ENCODE measurements at places on chromosomes 5 and 9.

DNA sequence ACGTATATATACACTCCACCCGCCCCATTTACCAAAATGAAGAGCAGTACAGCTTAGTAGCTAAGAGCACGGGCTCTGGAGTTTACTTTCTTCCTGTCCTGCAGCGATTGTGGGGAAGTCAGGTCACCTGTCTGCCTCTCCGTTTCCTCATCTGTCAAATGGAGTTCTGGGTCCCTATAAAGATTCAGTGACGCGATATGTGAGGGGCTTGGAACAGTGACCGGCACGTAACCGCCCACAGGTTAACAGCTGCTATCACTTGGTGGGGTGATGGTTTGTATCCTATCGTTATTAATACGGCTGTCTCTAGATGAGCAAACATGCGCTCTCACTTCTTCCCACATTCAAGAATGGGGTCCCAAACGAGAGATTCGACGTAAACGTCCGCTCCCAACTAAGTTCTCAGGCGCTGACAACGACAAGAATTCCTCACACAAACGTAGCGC is 426 bp downstream of the FAM114A2 start:
- no peak for DNase-seq

DNA sequence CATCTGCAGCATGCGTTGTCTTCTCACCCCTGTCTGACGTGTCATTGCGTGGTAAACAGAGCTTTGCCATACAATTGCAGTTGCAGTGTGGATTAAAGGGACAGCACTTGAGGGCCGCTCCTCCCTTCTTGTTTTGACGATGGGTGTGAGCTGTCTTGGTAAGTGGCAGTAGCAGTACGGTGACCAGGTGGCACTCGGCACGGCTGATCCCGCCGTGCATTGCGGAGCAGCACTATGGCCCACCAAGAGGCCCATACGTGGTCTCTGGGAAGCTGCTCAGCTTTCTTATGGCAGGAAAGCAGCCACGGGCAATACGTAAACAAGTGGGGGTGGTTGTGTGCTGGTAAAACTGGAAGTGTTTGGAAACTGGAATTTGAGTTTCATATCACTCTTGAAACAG is 25.1 kb downstream of the EHMT1 start:
- DNase-seq = no peak

DNA sequence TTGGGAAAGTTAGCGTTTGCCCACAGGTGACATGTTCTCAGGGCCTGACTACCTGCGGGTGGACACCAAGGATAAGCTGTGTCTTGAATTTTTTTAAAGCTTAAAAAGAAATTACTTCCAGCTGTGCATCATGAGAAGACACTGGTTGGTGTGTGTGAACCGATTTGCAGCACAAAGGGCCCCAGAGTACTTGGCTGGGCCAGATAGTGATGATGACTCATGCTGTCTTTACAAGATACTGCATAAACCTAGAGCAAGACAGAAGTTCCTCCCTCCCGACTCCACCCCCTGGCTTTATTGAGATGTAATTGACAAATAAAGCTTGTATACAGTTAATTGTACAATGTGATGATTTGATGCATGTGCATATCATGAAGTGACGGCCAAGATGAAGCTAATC is 212.8 kb downstream of the NXNL2 start:
- DNase-seq = peak; percentile 91

GRCh38 chr5:38426986-38427950 is 129.2 kb downstream of the LIFR start:
- no peak for DNase-seq

DNA sequence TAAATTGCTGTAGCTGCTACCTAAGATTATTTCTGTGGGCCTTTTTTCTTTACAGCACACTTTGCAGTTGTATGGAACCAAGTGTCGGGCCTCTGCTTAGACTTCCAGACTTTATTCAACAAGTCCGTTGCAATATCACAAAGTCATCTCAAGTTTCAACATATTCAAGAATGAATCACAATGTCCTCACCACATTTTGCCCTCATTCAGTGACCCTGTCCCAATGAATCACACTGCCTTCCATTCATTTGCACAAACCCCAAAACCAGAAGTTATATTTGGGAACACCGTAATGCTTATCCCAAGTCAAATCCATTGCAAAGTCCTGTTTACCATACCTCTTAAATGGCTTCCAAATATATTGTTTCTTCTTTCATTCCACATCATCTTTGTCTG is 439.6 kb downstream of the CSNK1G3 start:
- peak; percentile 91 for DNase-seq

DNA sequence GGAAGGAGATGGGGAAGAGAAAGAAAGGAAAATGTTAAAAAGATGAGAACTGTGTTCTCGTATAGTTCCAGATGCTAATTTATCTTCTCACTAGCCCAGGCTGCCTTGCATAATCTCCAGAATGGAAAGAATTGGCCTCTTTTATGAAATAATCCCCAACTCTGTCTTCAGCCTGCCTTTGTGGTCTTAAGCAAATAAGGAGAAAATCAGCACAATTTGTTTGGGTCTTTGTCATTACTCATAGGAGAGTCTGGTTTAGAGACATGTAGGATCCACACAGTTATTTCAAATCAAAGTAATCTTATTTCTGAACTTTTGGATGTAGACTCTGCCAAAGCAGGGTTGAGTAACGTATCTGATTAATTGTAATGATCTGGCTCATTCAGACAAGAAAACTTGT is 50.7 kb upstream of the CAMK4 start:
- DNase-seq = no peak

- peak; percentile 74 for DNase-seq
Measured at GRCh38 chr5:81303563-81303962, 2.2 kb downstream of the ZCCHC9 start.

- DNase-seq = no peak
Measured at GRCh38 chr9:4769321-4770080, 23.2 kb upstream of the RCL1 start.

DNA sequence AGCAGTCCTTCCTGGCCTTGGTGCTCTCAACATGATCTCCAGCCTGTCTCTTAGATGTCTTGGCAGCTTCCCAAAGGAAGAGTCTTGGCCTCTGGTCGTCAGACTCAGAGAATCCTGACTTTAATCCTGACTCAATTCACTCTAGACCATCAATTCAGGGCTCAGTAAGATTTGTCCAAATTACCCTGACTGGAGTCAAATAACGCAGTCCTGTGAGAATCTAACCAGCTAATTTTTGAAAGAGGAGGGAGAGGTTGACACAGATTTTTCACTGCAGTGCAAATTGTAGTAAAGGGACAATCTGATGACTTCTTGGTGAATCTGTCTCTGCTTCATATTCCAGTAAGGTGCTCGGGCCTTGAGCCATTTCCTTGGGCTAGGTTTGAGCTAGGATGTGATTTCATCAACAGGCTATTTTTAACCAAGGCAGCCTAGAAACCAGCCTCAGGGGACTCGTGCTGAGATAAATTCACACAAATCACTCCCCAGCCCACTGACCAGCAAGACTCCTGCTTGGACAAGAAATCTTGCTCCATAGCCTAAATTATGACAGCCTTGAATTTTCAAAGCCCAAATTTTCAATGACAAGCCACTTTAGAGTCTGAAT is 257.4 kb downstream of the ENC1 start:
- peak; percentile 52 for DNase-seq

DNA sequence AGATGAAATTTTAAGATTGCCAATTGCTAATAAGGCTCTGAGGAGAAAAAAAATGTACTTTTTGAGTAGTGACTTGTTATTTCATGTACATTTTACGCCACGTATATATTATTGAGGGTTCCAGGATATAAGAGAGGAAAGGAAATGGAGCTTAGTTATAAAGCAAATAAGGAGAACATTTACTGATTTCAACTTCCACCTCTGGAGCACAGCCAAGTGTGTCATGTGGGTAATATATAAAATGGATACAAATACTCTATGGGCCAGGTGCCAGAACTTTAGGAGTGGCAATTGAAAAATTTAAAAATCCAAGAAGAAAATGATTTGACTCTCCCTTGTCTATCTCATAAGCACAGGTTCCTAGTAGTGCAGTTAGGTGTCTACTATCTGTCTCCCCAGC is 45.0 kb upstream of the VLDLR start:
- DNase-seq = no peak

DNA sequence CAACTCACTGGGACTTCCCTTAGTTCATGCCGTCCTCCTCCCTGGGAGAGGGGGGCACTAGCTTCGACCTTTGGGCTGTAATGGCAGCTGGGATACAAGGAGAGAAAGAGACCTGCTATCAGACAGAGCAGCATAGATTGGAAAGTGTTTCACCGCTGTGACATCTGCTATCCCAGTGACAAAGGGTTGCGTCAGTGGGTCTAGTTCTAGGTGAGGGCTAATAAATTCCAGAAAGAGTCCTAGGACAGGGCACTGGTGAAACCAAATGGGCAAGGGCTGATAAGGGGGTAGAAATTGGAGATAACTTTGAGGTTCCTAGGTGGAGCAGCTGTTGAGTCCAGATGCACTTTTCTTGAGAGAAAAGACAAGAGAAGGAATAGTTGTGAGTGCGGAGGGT is 62.5 kb downstream of the RASGRF2 start:
- no peak for DNase-seq

DNA sequence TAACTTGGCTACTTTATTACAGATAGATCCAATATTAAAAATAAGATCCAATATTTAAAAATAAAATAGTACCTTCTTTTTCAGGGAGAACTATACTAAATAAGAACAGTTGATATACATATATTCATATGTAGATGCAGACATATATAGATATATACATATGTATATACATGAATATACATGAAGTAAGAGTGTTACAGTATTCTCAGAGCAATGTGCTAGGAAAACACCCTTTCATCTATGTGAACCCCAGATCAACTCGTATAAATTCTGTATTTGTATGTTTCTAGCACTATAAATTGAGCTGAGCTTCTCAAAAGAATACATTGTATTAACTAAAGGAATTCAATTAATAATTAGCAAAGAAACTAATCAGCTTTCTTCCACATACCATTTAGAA is 287.6 kb downstream of the PDE4D start:
- no peak for DNase-seq

- no peak for DNase-seq
Measured at GRCh38 chr5:73306741-73307275, 133.8 kb downstream of the TMEM174 start.

GRCh38 chr5:175582697-175583096 is 75.2 kb upstream of the HRH2 start:
- DNase-seq = no peak

DNA sequence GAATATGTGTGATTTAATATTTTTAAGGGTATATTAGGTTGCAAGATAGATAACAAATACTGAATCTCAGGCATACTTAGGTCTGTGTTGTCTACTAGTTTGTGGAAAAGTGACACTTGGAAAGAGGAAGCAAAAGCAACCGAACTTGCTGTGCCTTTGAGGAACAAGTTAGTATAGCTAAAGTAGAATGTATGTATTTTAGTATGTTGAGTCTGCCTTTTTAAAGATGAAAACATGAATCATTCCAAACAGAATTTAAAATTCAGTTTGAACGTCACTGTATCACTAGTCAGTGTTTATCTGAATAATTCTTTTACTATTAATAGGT is 12.9 kb downstream of the TLE4 start:
- DNase-seq = no peak

DNA sequence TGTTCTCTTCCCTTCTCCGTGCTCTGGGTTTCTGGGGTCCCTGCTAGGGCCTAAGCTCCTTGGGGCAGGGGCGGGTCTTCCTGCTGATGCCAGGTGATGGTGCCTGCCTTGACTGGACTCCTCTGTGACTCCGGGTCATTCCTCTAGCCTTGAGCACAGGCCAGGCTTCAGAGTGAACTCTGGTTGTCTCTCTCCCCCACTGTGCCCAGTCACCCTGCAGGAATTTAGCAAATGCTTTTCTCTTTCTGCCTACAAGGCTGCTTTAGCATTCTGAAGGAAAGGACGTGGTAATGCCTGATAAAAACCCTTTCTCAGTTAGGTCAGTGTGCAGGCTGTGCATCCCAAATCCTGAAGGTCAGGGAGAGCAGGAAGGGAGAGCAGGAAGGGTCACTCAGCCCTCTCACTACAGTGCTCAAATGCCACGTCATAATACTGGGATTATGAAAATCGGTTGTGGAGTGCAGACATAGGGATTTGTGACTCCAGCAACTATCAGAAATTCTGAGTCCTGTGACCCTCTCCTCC is 2.7 kb downstream of the CXCL14 start:
- DNase-seq = no peak

GRCh38 chr9:35732800-35733541 is 505 bp downstream of the CREB3 start:
- peak; percentile 38 for DNase-seq

GRCh38 chr9:111662576-111663300 is 1.3 kb downstream of the GNG10 start:
- DNase-seq = no peak

GRCh38 chr5:136062366-136063274 is 33.8 kb downstream of the TGFBI start:
- DNase-seq = peak; percentile 50

- peak; percentile 48 for DNase-seq
Measured at GRCh38 chr5:141973871-141974595, 5.1 kb downstream of the RNF14 start.

DNA sequence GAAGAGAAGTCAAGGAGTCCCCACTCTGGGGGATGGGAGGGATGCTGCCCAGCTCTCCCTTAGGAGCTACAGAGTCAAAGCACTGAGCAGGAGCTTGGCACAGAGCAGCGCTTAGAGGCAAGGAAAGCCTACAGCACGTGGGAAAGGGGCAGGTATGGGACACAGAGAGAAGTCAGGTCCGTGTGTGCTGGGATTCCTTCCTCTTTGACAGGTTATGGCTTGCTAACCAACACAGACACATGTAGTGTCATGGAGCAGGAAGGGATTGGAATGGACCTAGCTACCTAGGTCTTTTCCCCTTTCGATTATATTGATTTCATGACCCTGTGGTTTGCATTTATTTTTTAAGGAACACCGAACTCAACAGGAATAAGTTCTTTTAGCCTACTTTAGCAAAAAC is 208.5 kb upstream of the TUT7 start:
- no peak for DNase-seq

DNA sequence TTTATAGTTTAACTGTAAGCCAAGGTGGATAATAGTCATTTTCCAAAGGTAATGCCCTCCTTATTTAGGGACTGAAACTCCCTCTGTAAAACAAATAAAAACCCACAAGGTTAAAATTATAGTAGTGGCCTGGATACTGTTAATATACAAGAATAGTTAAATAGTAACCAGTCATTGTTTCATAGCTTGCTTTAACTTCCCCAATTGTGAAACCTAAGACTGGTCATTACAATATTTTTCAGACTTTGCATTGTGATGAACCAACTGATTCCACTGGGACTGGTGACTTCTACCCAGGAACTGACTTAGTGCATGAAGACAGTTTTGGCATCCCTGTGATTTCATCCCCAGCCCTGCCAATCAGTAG is 162.6 kb downstream of the SMC2 start:
- DNase-seq = no peak

GRCh38 chr9:93656426-93657239 is 80.2 kb downstream of the PHF2 start:
- no peak for DNase-seq

- DNase-seq = peak; percentile 13
Measured at GRCh38 chr9:107174441-107174840, 108.6 kb upstream of the RAD23B start.

GRCh38 chr5:109485030-109485429 is 75.3 kb upstream of the PJA2 start:
- DNase-seq = no peak

GRCh38 chr5:168790002-168790635 is 211.0 kb upstream of the PANK3 start:
- peak; percentile 26 for DNase-seq
